ENCODE measurements at places on chromosomes 16 and 17.

DNA sequence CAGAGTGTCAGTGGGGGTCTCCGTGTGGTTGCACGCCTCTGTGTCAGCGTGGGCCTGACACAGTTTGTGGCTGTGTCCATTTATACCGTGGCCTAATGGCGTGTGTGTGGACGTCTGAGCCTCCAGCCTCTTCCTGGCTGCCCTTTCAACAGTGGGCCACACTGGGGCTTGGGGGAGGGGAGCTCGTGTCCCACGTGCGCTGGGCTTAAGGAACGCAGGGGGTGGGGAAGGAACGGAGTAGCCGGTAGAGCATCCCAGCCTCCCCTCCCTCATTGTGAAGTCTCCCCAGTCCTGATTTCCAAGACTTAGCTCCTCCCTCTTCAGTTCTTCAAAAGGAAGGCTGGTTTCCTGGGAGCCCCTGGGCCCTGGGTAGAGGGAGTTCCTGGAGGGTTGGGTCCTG lies 9.5 kb upstream of the HES7 start:
- DNase-seq: no peak

DNA sequence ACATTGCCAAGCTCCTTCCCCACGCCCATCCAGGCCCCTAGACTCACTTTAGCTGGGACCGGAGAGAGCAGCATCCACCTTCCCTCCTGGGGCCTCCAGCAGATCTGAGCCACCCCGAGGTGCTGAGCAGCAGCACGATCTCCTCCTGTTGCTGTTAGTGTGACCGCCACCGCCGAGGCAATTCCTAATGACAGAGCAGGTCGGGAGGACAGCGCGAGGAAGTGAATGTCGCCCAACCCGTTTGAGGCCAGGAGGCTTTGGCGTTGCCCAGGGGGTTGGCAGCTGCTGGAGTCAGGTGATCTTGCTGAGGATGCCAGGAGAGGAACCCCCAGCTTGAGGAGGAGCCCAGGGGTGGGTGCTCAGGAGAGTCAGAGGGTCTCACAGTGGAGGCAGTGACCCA lies at the start of gene RNF222:
Gene RNF222 (minus strand): TSS at position 192 of the 400 bp plus-strand sequence. CDS start 4,366 bp downstream, outside the sequence.
- DNase-seq: no peak

GRCh38 chr17:3602499-3602898 lies 6.7 kb downstream of the TRPV1 start:
- peak; percentile 69 for DNase-seq

DNA sequence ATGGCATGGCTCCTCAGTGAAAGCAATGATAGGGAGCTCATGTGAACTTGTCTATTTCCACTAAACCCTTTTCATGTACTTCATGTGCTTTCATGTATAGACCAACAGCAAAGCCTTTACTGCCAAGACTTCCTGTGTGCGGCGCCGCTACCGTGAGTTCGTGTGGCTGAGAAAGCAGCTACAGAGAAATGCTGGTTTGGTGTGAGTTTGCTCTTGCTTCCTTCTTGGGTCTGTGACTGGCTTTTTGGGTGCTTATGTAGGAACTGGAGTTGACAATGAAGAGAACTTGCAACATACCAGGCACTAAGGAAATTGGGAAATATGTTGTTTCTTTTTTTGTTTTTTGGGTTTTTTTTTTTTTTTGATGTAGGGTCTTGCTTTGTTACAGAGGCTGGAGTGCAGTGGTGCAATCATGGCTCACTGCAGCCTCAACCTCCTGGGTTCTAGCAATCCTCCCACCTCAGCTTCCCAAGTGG lies 5.7 kb downstream of the SNX11 start:
- DNase-seq: no peak

- DNase-seq: no peak
Observed at GRCh38 chr16:13110124-13110796, 208.9 kb downstream of the SHISA9 start.

DNA sequence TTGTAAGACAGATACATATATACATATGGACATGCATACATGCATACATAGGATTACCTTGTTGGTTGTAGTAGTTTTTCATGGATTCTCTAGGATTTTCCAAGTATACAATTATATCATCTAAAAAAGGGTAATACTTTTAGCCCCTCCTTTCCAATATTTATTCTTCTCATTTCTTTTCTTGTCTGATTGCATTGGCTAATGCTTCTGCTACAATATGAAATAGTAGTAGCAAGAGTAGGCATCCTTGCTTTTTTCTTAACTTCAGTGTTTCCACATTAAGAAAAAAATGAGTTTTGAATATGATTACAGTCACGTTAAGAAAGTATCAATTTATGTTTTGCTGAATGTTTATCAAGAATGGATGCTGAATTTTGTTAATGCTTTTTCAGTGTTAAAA lies 58.0 kb downstream of the RBFOX3 start:
- DNase-seq: no peak

- no peak for DNase-seq
Observed at GRCh38 chr16:995783-996182, 14.2 kb downstream of the SOX8 start.

DNA sequence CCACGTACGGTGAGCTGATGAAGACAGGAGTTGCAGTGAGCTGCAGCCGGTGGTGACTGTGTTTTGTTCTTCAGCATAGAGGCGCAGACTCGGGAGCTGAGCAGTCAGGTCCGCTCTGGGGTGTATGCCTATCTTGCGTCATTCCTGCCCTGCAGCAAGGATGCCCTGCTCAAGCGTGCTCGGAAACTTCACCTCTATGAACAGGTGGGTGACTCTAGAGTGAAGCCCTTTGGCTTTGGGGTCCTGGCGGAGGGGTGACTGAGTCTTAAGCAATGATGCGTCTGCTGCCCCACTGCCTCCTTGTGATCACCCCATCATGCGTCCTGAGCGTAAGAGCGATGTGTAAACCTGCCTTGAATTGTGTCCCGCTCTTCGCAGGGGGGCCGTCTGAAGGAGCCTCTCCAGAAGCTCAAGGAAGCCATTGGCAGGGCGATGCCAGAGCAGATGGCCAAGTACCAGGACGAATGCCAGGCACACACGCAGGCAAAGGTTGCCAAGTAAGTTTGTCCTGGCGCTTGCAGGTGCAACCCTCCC lies 22.9 kb downstream of the UBN1 start:
- no peak for DNase-seq

DNA sequence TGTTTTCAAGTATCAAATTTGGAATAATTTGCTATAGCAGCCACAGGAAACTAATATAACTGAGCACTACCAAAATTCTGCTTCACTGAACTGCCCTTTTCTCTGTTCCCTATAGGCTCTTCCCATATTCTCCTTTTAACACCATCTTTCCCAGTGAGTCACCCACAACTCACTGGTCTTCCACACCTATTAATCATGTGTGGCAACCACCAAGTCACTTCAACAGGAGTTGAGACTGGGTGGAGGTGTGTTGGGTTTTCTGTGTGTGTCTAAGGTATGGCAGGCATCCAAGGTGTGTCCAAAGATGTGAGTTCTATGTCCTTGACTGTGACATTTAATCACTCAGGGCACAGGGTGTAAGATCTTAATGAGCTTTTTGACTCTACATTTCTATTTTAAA lies 610.0 kb upstream of the CDH11 start:
- DNase-seq: no peak

- DNase-seq: no peak
Observed at GRCh38 chr17:80220736-80221215, 549 bp downstream of the SLC26A11 start.

DNA sequence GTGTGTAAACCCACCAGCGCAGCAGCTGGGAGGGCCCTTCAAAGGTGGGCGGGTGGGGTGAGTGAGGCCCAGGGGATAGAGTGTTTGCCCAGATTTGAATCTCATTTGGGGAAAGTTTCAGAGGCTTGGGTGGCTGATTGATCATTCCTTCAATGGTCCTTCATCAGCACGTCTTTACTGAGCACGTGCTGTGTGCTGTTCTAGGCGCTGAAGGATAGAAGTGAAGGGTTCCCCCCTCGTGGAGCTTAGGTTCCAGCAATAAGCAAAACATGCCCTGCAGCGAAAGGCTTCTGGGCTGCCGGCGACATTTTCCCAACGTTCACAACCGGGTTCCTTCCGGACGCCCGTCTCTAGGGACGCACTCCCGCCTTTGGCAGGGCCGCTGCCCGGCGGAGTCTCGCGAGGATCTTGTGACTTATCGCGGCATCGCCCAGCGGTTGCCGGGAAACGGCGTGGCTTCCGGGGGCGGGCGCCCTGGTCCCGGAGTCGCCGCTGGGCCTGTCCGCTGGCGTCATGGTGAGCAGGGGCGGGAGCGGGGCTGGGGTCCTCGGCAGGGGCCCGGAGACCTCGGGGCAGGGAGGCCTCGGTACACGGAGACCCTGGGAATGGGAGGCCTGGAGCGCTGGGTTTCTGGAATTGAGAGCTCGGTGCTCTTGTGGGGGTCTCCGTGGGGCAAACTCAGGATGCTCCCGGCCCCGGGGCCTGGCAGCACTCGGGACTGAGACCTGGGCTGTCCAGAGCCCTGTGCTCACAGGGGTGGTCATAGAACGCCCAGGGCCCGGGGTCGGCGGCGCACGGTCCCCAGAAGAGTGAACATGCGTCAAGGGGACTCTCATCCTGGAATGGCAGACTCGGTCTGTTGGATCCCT lies 3.2 kb upstream of the DBNDD1 start:
- peak; percentile 80 for DNase-seq

GRCh38 chr17:2317796-2318195 lies 14.0 kb downstream of the SRR start:
- DNase-seq: no peak

- DNase-seq: no peak
Observed at GRCh38 chr16:89272631-89273030, 55.1 kb downstream of the ZNF778 start.

- peak; percentile 36 for DNase-seq
Observed at GRCh38 chr17:16439303-16439791, 24.0 kb downstream of the TRPV2 start.

GRCh38 chr16:4015275-4016004 lies 100.8 kb downstream of the ADCY9 start:
- no peak for DNase-seq

DNA sequence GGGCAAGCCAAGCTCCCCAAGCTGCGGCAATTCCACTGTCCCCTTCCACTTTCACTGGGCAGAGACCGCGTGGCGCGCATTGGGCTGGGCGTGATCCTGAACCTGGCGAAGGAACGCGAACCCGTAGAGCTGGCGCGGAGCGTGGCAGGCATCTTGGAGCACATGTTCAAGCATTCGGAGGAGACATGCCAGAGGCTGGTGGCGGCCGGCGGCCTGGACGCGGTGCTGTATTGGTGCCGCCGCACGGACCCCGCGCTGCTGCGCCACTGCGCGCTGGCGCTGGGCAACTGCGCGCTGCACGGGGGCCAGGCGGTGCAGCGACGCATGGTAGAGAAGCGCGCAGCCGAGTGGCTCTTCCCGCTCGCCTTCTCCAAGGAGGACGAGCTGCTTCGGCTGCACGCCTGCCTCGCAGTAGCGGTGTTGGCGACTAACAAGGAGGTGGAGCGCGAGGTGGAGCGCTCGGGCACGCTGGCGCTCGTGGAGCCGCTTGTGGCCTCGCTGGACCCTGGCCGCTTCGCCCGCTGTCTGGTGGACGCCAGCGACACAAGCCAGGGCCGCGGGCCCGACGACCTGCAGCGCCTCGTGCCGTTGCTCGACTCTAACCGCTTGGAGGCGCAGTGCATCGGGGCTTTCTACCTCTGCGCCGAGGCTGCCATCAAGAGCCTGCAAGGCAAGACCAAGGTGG lies 9.8 kb downstream of the SARM1 start:
- DNase-seq: no peak

DNA sequence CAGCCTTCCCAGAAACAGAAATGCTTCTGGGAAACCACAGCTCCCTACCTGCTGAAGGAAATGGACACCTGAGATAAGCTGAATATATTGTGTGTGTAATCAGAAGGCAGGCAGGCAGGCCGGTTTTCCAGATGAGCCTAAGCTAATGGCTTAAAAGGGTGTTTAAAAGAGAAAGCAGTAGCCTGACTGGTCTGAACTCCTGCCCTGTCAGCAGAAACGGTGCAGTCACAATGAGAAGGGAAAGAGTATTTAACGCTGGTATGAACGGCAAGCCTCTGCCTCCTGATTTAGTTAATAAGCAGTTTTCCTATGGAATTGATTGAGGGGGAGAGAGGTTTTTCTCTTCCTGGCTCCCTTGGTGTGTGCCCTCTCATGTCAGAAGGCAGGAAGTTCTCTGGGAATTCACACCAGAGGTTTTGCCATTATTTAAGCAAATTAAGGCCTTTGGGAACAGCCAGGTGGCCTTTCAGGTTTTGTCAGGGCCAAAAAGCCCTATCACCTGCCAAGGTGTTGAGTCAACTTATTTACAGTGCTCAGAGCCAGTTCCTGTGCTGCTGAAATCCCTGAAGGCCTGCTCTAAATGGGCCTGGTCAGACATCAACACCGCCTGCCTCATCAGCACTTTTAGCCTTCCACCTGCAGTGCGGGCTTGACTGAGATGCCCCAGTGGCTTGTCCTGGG lies 41.6 kb downstream of the CDH1 start:
- DNase-seq: no peak

GRCh38 chr17:50426472-50426782 lies 409 bp downstream of the ACSF2 start:
- no peak for DNase-seq

DNA sequence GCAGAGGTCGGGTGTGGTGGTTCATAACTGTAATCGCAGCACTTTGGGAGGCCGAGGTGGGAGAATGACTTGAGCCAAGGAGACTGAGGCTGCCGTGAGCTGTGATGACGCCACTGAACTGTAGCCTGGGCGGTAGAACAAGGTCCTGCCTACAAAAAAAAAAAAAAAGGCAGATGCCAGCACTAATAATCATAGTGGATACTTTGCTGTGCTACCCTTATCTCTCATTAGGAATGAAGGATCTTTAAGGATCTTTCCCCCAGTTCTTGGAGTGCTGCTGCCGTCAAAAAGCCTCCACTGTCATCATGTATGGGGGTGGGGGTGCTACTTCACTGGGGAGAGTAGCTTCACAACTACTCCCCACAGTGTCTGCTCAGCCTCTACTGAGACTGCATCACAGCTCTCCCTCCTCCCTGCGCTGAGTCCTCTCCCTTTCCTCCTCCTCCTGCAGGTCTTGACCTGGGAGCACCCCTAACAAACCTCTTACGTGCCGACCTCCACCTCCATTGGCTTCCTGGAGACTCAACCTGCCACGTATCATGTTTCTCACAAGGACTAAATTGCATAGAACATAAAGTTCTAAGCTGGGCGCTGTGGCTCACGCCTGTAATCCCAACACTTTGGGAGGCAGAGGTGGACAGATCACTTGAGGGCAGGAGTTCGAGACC lies 24.4 kb upstream of the ST6GALNAC1 start:
- no peak for DNase-seq

DNA sequence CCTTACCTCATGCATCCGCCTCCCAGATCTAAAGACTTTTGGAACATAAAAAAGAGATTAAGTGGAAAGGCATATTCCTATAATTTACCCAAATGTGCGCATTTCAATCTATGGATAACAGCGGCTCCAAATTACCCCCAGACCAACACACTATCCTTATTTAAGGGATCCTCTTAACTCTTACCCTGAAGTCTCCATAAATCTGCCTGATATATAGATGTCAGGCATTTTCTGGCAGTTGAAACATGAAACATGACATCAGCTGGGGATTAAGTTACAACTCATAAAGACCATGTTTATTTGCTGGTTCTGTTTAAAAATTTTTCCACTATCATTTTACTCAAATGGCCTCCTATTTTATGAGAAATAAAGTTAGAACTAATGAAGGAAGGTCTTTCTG lies 478.5 kb upstream of the SALL1 start:
- no peak for DNase-seq
